ENCODE measurements at places on chromosomes 12 and 14.

DNA sequence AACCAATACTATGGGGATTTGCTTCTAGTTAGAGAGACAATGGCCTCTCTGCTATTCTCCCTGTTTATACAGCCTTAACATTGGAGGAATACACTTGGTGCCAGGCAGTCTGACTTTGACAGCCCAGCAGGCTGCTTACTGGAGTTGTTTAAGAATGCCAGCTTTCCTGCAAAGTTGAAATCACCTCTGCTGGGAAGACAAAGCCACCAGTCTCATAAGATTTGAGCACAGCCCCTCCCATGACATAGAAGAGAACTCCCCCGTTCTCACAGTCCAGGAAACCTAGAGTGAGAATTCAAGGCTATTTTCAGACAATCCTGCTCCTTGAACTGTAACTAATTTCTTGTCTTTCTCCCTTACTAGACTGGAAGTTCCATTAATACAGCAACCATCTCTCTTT, 21.1 kb upstream of the CATSPERB start:
- no peak for DNase-seq

GRCh38 chr12:96321941-96322340, 78.3 kb downstream of the CDK17 start:
- no peak for DNase-seq

DNA sequence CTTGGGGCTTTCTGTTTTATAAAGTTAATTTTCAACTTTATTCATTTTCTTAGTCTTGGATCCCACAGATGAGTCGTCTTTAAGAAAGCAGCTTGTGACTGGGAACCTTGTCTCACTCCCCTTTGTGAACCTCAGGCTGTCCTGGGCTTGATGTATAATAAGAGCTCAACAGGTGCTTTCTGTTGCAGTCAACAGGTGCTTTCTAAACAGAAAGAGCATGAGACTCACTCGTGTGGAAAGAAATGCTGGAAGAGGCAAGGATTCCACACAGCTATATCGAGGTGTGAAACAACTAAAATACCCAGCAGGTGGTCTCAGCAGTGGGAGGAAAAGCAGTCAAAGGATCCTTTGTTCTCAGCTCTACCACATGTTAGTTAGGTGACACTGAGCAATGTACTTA, 398.9 kb downstream of the EGLN3 start:
- DNase-seq: no peak

DNA sequence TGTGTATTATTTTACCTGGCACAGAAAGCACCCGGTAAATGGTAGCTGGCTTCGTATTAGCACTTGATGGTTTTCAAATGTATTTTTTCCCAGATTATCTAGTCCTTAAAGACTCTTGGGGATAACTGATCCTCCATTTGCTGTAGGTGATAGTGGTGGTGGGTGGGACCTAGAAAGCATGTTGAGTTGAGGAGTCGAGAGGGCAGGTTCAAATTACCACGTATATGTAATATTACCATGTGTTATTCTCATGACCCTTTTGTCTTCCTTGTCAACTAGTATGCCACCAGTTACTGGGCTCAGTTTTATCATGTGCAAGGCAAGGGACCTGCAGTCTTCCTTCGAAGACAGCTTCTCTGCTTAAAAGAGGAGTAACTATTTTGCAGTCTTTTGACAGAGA, 1.8 kb downstream of the GLRX5 start:
- no peak for DNase-seq

DNA sequence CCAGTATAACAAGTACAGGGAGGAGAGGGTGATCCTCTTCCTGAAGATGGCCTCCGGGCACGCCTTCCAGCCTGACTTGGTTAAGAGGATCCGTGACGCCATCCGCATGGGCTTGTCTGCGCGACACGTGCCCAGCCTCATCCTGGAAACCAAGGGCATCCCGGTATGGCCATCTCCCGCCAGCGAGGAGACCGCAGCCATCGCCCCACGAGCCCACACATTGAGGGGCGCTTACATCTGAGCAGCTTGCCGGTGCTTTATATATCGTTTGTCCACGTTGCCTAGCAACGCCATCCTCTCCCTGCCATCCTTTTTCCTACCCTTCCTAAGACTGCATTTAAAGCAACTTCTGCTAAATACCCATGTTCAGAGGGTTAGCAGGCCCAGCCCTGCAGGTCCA, 71.5 kb downstream of the AACS start:
- DNase-seq: no peak
